NCI-H345 (cell line): ENCODE measurements at places on chromosomes 7 and 10.
A peak's percentile ranks its signal among the peaks of the same experiment; 100 is the strongest.

DNA sequence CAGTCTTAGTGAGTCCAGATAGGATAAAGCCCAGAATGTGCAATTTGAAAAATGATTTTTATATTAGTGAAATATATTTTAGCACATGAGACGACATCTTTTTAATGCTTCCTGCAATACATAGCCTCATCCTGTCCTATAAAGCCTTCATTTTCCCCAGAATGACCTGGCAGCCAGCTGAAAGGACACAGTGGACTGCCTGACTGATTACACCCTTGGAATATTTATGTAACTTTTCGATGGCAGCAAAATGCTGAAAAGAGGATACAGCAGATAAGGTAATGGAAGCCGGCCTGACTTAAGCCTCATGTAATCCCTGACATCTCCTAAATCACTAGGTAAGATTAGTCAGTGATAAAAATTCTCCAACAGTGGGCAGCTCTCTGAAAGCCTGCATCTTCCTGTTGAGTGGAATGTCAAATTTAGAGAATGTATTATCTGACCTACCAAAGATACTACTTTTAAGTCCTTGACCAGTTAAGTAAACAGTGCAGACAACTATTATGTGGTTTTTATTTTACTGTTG lies 210.7 kb upstream of the STEAP1 start:
- no peak for DNase-seq

GRCh38 chr10:121444520-121445165 lies 153.6 kb downstream of the FGFR2 start:
- no peak for DNase-seq

DNA sequence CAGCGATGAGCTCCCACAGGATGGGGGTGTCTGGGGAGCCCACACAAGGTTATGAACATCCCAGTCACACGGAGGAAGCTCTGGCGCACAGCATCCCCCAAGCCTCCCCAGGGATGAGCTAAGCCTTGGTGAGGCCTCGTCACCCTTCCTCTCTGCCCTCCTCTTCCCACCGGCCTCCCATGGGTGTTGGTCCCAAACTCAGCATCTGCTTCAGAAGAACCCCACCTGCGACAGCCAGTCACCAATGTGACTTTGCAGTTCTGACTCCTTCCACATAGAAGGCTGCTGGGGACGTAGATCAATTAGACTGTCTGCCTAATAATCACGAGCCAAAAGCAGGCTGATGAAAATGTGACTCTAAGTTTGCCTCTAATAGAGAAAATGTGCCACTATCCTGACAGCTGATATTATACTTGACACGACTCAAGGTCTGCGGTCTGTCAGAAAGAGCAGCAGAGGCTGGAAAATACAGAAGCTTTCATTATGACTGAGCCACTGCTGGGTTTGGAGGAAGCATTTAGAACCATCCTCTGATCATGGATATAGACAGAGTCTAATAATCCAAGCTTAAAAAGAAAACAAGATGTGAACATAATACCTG lies 116.0 kb upstream of the PFKP start:
- DNase-seq = no peak

GRCh38 chr7:141113131-141113530 lies 39.3 kb downstream of the TMEM178B start:
- DNase-seq = no peak

DNA sequence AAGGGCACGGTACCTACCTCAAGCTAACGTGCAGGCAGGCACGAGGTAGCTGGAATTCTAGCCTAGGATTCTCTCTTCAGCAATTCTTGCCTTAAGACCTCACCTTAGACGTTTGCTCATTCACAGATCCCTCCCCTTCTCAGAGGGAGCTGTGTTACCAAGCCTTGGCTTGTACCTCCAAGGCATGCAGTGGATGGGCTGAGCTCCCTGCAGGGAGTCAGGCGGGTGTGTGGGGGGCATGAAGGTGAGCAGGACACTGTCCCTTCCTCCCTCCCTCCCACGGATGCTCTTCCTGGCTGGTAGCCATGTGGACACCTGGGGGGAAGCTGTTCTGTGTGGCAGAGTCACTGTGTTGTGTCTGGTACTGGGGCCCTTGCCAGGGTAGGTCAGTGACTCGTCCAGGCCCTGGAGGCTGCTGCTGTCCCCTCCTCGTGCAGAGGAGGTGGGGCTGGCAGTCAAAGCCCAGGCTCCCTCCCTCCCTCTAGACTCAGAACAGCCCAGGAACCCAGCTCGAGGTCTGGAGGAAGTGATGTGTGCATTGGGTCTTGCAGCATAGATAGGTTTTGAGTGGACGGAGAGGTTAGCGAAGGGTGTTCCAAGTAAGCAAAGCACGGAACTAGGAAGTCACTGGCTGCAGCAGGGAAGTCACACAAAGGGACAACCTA lies 222.2 kb upstream of the SH2B2 start:
- no peak for DNase-seq

GRCh38 chr7:149355390-149356048 lies 93.5 kb downstream of the ZNF783 start:
- no peak for DNase-seq

GRCh38 chr10:77504873-77505257 lies 132.7 kb downstream of the KCNMA1 start:
- no peak for DNase-seq

GRCh38 chr7:149409895-149410294 lies 51.0 kb downstream of the ZNF777 start:
- DNase-seq = no peak

GRCh38 chr7:126930166-126930565 lies 322.6 kb downstream of the GRM8 start:
- no peak for DNase-seq

GRCh38 chr10:35453855-35454532 lies 117.7 kb downstream of the CCNY start:
- DNase-seq = no peak

- DNase-seq = no peak
Observed at GRCh38 chr7:118285358-118285757, 60.9 kb downstream of the ANKRD7 start.

DNA sequence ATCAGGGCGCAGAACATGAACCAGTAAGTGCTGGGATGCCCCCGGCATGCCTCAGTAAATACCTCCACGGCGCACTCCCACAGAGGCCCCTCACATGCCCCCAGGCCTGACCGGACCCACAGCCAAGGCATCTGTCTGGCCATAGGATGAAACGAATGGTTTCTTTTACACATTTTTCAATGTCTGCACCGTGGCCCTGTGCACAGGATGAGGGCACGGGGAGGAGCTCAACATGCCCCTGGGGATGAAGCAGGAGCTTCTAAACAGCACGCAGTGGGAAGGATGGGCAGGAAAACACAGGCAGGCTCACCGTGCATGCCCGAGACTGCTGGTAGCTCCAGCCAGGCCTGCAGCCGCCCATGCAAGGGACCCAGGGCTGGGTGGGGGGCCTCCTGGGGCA lies 283.3 kb downstream of the TNS3 start:
- no peak for DNase-seq

DNA sequence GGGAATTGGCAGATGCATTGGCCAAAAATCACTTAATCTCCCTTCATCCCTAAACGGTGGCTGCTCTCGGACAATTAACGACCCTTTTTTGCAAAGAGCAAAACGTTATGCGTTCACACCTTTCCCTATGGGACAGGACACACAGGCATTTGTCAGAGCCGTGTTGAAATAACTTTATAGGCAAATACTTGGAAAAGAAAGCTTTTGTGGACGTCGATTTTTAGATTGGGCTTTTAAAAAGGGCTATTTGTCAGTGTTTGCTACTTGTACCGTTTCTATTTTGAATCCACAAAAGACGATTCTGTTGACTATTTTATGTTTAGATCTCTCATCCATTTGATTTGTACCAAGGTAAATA lies 245.6 kb downstream of the SLC25A13 start:
- no peak for DNase-seq

DNA sequence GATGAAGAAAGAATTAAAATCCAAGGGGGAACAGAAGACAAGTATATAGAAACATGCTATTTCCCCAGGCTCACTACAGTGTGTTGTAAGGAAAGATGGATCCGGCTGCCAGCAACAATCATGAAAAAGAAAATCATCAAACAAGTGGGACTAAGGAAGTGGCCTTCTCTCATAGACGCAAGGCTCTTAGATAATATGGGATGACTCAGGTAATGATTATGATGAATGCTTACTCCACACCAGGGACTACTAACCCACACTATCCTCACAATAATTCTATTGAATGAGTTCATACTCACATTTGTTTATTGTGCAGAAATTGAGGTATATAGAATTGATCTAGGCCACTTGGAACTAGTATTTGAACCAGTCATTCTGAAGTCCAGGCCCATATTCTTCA lies 111.2 kb upstream of the BET1 start:
- no peak for DNase-seq

GRCh38 chr7:36277249-36277542 lies 112.5 kb upstream of the ANLN start:
- no peak for DNase-seq

DNA sequence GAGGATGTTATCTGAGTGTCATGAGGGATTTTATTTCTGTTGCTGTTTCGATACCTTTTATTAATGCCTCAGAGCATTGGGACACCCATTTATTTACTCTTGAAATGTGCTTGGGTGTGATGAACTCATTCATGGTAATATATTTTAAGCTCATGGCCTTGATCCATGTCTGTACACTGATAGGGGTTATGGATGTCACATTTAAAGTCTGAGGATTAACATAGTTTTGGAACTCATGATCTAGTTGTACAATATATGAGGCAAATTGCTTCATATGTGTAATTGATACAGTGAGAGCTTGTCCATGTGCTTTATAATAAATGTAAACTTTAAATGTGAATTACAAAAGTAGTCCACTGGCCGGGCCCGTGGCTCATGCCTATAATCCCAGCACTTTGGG lies 23.0 kb upstream of the ZRANB1 start:
- no peak for DNase-seq

DNA sequence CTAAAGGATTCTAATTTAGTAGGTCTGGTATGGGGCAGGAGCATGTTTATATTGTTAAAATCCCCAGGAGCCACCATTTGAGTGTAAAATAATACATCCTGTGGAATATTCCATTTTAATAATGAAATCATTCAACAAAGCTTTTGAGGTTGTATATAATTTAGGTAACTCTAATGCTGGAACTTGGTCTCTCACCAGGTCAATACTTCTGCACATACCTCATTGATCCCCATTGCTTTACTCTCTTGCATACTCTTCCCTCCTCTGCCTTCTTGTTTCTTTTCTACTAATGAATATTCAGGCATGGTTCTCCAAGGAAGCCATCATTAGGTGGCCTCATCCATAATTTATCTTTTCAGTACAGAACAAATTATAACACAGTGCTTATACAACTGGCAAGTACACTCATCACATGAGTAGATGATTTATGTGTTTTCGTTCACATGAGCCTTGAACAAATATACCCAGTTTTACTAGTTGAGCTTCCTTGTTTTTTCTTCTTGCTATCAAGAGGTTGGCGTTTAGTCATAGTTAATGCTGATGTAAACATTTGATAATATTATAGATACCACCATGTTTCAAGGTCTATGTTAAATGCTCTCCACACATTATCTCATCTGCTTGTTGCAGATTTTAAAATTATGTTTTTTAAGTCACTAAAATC lies 7.2 kb downstream of the PALS2 start:
- no peak for DNase-seq

GRCh38 chr10:110311357-110311949 lies 6.7 kb upstream of the SMNDC1 start:
- peak; percentile 27 for DNase-seq

DNA sequence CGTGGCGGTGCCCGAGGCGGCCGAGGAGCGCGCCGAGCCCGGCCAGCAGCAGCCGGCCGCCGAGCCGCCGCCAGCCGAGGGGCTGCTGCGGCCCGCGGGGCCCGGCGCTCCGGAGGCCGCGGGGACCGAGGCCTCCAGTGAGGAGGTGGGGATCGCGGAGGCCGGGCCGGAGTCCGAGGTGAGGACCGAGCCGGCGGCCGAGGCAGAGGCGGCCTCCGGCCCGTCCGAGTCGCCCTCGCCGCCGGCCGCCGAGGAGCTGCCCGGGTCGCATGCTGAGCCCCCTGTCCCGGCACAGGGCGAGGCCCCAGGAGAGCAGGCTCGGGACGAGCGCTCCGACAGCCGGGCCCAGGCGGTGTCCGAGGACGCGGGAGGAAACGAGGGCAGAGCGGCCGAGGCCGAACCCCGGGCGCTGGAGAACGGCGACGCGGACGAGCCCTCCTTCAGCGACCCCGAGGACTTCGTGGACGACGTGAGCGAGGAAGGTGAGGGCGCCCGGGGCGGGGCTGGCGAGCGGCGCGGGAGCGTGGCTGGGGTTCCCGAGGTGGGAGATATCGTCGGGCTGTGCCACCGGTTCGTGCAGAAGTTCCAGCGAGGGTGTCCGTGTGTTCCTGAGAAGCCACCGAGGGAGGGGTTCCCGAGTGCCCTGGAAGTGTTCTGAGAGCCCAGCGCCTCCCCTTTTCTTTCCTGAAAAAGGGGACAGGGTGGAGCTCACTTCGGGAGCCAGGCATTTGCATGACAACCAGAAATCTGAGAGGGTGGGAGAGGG lies 495 bp downstream of the EIF3B start:
- DNase-seq = no peak

DNA sequence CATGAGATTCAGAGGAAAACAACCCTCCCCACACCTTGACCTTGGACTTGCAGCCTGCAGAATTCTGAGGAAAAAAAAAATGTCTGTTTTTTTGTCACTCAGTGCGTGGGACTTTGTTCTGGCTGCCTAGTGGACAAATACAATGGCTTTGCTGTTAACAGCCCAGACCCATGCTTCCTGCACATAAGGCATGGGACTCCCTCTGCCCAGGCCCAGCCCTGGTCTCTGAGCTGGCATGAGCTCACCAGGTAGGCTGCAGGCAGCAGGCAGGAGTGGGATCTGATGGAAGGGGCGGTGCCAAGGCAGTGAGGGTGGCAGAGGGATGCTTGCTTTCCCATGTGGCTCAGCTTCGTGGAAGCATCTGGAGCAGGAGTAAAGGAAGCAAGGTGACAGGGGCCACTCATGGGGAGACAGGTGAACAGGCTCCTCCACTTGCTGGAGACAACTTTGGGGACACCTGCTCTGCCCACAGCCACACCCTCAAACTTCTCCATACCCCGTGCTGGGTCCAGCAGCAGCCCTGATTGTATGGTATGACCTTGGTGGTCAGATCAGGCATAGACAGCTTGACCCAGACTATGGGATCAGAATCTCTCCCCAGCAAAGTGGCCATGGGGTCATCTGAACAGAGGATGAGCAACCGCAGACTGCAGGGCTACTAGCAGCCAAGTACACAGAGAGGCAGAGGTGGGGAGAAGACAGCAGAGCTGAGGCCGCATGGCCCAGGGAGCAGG lies 27.0 kb downstream of the ANXA8 start:
- DNase-seq = no peak

GRCh38 chr10:60820093-60820754 lies 41.9 kb downstream of the CDK1 start:
- DNase-seq = no peak

DNA sequence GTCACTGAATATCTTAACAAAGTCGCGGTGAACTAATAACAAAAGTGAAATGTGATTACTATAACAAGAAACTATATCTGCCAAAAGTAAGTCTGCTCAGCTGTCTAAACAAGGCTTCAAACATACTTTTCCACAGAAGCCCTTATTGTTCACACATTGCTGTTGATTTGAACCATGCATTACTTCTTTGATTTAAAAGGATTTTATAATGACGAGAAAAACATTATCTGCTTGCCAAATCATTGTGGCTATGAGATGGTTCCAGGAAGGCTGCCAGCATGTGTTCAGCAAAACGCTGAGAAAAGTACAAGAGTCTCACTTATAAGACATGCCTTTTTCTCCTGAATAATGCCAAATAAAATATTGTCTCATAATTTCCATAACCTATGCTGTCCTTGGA lies 24.4 kb downstream of the RNF133 start:
- DNase-seq = peak; percentile 26

- no peak for DNase-seq
Observed at GRCh38 chr7:87420173-87420572, 55.3 kb downstream of the ABCB4 start.

GRCh38 chr10:114304571-114305421 lies 65.7 kb downstream of the VWA2 start:
- peak; percentile 76 for DNase-seq
